ENCODE measurements at places on chromosomes 5 and 9. TPM values are rescaled to one million over a fixed set of nuclear protein-coding genes. Genes with fewer than 3 reads are reported as not detected.

FUT7 gene
- total RNA-seq, result 0.96 TPM

DELE1 gene
- total RNA-seq, result 63.8 TPM

ZNF366 gene
- total RNA-seq, result 0.96 TPM

CAVIN4 gene
- total RNA-seq, result 2.4 TPM

MPDZ gene
- 61.2 TPM for total RNA-seq

TEK gene
- 28.6 TPM for total RNA-seq

PALM2AKAP2 gene
- 17.8 TPM for total RNA-seq

TCF7 gene
- 0.96 TPM for total RNA-seq

WDR38 gene
- total RNA-seq, result not detected

GDA gene
- 6.0 TPM for total RNA-seq

GRXCR2 gene
- total RNA-seq, result not detected
